ENCODE measurements at places on chromosomes 6 and 20.
A peak's percentile ranks its signal among the peaks of the same experiment; 100 is the strongest.

GRCh38 chr6:162973151-162973872 lies 245.5 kb downstream of the PACRG start:
- DNase-seq = no peak

- no peak for DNase-seq
These were observed 4.8 kb downstream of the CCDC28A start for GRCh38 chr6:138778331-138778730.

DNA sequence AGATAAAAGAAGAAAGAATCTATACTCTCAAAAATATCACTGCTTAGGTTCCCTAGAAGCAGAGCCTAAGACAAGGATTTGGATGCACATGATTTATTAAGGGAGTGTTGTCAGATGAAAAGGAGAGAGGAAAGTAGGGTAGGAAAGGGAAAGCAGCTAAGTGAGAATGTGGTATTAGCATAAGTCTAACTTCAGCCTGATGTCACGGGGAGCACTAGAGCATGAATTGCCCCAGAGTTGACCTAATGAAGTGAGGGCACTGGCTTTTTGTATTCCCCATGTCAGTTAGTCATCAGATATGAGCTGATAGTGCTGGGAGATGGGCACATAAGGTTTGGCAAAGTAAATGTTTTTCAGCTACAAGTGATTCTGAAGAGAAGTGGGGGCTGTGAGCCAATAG lies 129.0 kb upstream of the THEMIS start:
- DNase-seq = no peak

GRCh38 chr20:51313358-51313827 lies 229.1 kb downstream of the NFATC2 start:
- no peak for DNase-seq

- DNase-seq = no peak
These were observed 184.2 kb downstream of the LY86 start for GRCh38 chr6:6772751-6773150.

GRCh38 chr6:108841377-108841855 lies 6.8 kb upstream of the ARMC2 start:
- no peak for DNase-seq

- no peak for DNase-seq
These were observed 49.3 kb downstream of the SLC35F1 start for GRCh38 chr6:117956386-117956785.

DNA sequence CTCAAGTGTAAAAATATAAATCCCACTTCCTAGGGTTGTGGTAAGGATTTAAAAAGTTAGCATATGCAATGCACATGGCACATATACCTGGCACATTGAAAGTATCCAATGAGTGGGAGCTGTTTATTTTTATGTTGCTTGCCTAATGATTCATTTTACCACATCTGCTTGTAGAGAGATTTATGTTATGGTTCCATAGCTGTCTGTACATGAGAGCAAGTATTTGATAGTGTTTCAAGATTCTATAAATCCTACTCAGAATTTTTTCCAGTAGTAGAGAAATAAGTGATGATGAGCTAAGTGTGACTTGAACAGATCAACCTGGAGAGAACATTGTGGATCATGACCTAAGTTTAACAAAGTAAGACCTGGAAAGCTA lies 125.3 kb upstream of the SPTLC3 start:
- no peak for DNase-seq

DNA sequence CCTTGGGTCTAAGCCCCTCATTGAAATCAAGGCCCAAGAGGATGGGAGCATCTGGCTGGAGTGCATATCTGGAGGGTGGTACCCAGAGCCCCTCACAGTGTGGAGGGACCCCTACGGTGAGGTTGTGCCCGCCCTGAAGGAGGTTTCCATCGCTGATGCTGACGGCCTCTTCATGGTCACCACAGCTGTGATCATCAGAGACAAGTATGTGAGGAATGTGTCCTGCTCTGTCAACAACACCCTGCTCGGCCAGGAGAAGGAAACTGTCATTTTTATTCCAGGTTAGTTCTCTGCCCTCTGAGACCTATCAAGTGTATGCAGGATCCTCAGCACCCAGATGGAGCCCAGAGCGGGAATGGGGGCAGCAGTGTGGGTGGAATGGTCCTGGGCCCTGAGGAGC lies 5.1 kb downstream of the BTN2A2 start:
- no peak for DNase-seq

DNA sequence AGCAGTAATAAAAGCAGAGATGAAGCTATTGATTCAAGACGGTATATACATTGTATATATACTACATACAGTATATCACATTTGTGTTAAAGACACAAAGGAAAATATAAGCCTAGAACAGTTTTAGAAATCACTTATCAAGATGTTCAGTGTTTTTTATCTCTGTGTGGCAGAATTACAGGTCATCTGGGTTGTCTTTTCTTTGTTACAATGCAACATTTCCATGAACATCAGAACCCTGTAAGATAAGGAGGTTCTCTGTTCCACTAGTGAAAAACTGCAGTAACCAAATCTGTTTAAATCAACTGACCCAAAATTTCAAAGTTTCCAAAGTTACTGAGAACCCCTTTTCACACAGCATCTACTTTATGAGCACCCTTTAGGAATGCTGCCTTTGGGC lies 42.2 kb downstream of the B4GALT5 start:
- DNase-seq = no peak

DNA sequence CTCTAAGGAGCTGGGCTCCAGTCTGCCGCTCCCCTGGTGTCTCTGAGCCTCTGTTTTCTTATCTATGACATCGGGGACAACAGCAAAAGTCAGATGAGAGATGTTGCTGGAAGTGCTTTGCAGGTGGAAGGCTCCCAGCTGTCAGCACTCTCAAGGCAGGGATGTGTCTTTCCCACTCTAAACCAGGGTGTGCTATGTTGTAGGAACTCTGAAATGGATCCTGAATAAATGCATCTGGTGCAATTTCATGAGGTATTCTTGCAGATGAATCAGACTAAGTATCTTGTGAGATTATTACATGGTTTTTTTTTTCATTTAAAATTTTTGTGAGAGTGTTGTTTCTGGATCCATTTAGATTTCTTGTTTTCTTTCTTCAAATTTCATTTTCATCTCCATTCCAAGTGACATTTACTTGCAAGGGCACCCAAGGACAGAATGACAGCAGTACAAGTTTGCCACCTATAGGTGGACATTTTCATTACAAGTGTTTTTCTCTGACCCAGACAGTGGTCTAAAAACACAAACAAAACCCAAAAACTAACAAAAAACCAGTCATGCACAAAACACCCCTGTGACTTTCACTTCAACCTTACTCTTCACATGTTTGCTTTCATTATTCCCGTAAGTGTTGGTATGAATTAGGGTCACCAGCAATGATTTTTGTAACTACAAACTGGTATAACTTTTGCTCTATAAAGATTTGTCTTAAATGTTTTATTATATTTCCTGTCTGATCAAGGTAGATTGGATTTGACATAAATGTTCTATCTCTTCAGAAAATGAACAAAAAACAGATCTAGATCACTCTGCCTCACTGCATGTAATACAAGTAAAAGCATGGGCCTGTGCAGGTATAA lies 14.7 kb upstream of the SIM1 start:
- peak; percentile 30 for DNase-seq

- no peak for DNase-seq
These were observed 279.8 kb downstream of the EPHA7 start for GRCh38 chr6:93139408-93140081.

DNA sequence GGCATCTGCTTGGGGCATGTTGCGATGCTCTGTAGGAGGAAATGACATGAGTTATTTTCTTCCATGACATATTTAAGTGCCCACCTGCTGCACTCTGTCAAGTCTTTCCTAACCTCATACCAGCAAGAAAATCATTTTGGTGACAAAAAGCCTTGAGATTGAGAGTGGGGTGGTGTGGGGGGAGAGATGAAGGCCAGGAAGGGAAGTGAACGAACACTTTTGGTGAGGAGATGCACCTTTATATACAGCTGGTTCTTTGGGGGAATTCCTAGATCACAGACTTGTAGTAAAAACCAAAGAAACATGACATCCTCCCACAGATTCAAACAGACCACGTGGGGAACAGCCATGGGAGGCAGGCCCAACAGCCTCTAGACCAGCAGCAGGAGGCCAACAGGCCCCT lies 26.1 kb downstream of the NCOA5 start:
- no peak for DNase-seq

GRCh38 chr20:21575167-21575566 lies 61.3 kb upstream of the NKX2-2 start:
- no peak for DNase-seq

DNA sequence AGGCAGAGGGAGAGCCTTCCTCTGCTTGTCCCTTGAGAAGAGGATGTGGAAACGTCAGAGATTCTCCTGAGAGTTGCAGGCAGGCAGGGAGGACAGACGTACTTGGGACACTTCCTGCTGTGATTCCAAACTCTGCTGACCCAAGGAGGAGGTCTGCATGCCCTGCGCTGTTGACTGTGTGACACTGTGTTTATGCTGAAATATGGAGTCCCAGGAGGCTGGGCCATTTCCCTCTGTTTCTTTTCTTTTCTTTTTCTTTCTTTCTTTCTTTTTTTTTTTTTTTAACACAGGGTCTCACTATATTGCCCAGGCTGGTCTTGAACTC lies 63.5 kb upstream of the BHLHE23 start:
- no peak for DNase-seq

GRCh38 chr6:33008944-33009861 lies at the start of gene HLA-DOA:
Gene HLA-DOA (minus strand): TSS chr6:33009591.
- no peak for DNase-seq

DNA sequence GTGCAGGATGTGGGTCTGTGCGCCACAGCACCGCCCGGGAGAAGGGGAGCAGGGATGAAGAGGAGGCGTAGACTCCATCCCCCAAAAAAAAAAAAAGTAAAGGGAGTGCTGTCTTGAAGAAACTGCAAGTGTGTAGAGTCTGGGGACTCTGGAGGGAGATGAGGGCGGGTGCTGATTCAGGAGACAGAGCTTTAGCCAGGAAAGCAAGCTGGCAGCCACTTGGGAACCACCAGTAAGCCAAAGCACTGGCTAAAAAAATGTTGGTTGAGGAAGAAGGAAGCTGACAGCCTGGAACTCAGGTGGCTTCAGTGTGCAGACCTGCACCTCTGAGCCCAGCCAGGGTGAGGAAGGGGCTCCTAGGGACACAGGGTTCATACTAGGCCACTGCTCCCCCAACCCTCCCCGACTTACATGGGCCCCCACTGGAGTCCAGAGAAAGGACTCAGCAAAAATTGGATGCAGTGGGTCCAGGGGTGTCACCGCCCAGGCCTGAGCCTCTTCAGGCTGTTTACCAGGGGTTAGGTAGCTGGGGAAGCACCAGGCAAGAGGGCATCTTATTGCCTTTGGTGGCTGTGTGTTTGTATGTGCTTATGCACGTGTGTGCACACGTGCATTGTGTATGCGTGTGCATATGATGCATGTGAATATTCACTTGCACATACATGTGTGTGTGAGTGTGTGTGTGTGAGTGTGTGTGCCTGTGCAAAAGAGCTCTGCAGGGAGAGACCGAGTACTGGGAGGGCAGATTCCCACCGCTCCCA lies 153.5 kb upstream of the MLN start:
- no peak for DNase-seq

- no peak for DNase-seq
These were observed 34.0 kb downstream of the CPNE5 start for GRCh38 chr6:36805096-36805797.

GRCh38 chr6:54403096-54403495 lies 94.9 kb downstream of the TINAG start:
- DNase-seq = no peak

DNA sequence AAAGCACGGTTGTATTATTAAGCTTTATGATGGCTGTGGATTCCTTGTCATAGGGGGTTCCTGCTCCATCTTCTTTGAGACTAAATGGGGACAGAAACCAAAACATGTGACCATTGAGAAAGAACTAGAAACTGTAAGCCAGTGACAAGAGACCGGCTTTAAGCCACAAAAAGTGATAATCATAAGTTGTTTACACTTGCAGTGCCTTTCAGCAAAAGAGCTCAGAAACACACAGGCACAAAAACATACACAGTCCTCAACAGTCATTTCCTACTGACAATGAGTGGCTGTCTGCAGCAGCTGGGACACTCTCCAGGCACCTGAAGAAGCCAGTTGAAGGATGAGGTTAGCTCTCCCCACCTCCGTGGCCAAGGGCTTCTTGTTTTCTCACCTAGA lies 20.0 kb upstream of the UBE2J1 start:
- DNase-seq = no peak

- no peak for DNase-seq
These were observed 221.7 kb upstream of the TAB2 start for GRCh38 chr6:149095842-149096241.

DNA sequence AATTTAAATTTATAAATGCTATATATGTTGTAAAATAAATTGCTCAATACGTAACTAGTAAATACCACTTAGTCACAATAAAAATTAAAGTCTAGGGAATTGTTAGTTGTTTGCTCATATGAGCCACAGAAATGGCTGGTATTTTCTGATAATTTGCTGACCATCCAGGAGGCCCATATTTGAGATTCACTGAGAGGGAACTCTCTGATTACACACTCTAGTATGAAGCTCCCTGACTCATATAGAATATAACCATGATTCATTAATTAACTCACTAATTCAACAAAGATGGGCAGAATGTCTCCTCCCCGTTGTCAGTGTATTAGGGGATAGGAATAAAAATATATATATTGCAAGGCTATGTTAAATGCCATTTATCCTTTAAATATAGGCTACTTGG lies 46.6 kb upstream of the TMEM30A start:
- no peak for DNase-seq

GRCh38 chr20:10922506-10922905 lies 248.7 kb upstream of the JAG1 start:
- no peak for DNase-seq

DNA sequence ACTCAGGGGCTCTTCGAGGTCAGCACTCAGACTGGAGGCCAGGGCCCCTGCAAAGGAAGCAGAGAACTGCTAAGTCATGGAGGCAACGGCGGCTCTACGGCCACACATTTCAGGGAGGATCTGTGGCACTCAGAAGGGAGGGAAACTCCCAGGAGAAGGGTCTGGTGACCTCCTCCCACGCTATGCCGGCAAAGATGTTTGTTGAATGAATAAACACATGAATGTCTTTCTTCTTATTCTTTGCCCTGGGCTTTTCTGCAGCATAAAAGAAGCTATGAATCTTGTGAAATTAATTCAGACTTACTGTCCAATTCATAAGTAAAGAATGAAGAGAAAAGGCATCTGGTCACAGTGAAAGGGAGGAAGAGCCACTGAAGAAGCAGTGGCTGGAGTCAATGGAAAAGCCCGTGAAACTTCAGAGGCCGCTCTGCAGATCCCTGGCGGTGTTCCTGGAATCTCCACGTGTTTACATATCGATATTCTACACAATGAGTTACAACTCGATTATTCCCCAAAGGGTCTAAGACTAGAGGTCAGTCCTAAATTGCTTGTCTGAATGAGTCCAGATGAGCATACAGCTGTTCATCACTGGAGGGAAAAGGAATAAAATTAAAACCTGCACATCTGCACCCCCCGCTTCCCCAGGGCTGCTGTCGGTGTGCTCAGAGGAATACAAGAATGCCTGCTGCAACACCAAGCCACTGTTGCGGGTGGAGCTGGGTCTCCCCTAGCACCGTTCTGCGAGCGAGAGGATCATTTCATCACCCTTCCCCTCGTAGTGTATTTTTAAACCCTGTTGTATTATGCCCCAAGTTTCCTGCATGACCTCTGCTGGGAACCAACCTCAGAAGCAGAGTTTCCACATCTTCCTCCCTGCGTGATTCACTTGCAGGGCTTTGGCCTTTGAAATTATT lies 25.6 kb downstream of the INSM1 start:
- no peak for DNase-seq
